Anterior cingulate cortex (tissue), 58 donors: ENCODE measurements at places on chromosomes 5 and 9.

DNA sequence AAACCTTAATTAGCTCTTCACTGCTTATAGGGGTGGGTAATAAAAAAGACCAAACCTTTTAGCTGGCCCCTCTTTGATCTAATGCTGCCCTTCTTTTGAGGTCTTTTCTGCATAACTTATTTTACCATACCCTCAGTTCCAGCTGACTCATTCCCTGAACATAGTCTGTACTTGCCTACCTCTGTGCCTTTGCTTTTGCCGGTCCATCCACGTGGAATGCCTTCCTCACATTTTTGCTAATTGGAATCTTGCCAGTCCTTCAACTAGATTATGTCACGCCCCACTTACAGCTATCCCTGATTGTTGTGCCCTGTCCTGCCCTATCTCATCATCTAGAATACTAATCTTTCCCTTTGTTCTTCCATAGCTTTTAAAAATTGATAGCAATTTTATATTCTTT lies 44.2 kb downstream of the FAF2 start:
- DNase-seq, result no peak

GRCh38 chr5:139470821-139471300 lies at the start of gene SMIM33:
SMIM33 (plus strand) TSS chr5:139471004; CDS start chr5:139471122, 118 bp downstream.
- no peak for DNase-seq

GRCh38 chr9:104746798-104747197 lies 685 bp upstream of the NIPSNAP3A start:
- DNase-seq, result no peak

- DNase-seq, result no peak
Observed at GRCh38 chr9:99241106-99241505, 19.0 kb downstream of the SEC61B start.

- no peak for DNase-seq
Observed at GRCh38 chr9:82511626-82512025, 523.1 kb downstream of the SPATA31D1 start.

DNA sequence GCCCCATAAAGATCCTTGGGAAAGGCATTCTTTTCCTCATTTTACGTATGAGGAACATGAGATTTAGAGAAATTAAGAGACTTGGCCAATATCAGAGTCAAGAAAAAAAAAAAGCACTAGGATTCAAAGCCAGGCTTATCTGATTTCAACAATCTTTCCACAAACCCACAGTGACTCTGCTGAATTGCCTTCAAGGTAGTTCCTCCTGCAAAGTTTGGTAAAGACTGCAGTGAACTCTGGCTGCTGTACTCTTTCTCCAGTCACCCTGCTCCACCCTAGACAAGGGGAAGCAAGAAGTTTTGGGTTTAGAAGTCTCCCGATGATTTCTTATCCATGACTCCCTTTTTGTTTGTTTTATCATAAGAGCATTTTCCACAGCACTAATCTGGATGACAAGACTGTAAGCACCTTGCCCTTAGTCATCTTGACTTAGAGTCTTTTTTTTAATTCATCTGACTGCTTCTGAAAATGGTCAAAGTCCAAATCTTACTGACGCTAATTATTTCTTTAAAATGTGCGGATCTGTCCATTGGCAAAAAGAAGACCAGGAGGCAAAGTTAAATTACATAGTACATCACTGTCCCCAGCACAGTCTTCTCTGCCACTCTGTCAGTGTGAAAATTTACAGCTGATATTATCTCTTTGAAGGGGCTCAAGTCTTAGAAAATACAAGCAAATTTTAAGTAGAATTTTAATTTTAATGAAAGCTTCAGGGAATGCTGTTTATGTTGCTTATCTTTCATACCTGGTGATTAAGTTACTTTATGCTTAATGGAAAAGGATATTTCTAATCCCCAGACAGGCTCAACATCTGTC lies 180.1 kb downstream of the TTLL11 start:
- no peak for DNase-seq

- DNase-seq, result no peak
Observed at GRCh38 chr9:16246785-16247184, 623.7 kb downstream of the BNC2 start.

GRCh38 chr5:79792463-79792862 lies 102.8 kb downstream of the CMYA5 start:
- DNase-seq, result no peak

- no peak for DNase-seq
Observed at GRCh38 chr9:82331079-82331478, 342.5 kb downstream of the SPATA31D1 start.

- DNase-seq, result no peak
Observed at GRCh38 chr9:12224449-12224848, 468.7 kb upstream of the TYRP1 start.

DNA sequence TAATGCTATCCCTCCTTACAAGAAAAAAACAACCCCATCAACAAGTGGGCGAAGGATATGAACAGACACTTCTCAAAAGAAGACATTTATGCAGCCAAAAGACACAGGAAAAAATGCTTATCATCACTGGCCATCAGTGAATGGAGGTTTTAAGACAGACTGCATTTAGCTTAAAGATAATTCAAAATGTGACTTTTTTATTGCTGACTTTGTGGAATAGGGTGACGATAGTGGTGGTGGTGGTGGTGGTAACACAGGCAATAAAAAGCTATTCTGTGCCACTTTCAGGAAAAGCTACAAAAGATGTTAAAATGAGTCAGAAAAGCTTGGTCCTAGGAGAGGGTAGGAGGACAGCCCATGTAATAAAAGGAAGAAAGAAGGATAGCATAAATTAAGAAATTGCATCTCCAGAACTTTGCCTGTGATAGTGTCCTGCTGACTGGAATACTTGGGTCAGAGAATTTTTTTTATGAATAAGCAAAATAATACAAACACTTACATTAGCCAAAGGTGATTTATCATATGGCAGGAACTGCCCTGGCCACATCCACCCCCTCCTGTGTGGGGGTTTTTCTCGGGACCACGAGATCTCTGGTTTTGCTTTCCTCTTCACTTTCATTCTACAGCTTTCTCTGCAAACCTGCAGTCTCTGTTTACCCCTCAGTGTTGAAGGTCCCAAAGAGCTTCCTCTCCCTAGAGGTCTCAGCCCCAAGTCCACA lies 186.7 kb downstream of the DRD1 start:
- DNase-seq, result no peak

GRCh38 chr9:137055385-137056364 lies 1.8 kb upstream of the ENTPD2 start:
- DNase-seq, result peak; percentile 89

GRCh38 chr9:81633952-81634854 lies 55.1 kb downstream of the TLE1 start:
- no peak for DNase-seq

GRCh38 chr9:88006511-88007290 lies 32.4 kb upstream of the CDK20 start:
- DNase-seq, result no peak

GRCh38 chr5:126924331-126925033 lies 105.9 kb downstream of the MARCHF3 start:
- DNase-seq, result no peak

DNA sequence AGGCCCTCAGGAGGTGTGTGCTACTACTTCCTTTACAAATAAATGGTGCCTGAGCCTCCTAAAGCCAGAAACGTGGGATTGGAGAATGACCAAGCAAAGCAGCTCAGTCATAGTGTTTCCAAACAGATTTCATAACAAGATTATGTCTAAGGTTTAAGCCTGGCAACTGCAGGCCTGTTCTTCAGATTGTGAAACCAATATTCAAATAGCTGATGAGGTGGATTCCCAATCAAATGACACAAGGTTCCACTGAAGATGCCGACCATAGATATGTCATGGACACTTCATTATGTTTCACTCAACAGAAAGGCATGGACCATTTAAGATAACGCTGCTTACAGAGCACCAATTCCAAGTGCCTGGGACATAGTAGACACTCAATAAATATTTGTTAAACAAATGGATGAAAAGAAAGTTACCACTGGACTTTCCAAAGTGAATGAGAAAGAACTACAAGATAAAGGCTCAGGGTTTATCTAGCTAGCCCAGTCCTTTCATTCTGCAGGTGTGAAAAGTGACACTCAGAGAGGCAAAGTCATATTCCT lies 189.5 kb downstream of the ACTL7B start:
- no peak for DNase-seq

- no peak for DNase-seq
Observed at GRCh38 chr5:143819716-143820115, 7.8 kb downstream of the HMHB1 start.

DNA sequence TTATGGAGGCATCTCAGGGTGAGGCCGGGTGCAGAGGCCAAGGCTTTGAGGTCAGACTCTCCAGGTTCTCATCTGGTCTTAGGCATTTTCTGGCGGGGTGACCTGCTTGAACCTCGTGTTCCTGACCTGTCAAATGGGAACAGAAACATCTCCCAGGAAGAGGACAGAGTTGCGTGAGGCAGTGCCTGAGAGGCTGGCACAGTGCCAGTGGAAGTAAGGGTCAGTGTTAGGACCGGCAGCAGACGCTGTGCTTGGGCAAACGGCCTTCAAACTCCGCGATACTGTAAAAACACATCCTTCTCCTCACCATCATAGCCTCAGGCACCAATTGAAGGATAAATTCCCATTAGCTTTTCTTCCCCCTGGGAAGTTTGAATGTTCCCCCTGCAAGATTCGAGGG lies 55.6 kb upstream of the FCN2 start:
- no peak for DNase-seq

GRCh38 chr5:178234750-178235587 lies 2.4 kb upstream of the PHYKPL start:
- peak; percentile 64 for DNase-seq

- no peak for DNase-seq
Observed at GRCh38 chr9:103301051-103301450, 305.9 kb downstream of the CYLC2 start.

DNA sequence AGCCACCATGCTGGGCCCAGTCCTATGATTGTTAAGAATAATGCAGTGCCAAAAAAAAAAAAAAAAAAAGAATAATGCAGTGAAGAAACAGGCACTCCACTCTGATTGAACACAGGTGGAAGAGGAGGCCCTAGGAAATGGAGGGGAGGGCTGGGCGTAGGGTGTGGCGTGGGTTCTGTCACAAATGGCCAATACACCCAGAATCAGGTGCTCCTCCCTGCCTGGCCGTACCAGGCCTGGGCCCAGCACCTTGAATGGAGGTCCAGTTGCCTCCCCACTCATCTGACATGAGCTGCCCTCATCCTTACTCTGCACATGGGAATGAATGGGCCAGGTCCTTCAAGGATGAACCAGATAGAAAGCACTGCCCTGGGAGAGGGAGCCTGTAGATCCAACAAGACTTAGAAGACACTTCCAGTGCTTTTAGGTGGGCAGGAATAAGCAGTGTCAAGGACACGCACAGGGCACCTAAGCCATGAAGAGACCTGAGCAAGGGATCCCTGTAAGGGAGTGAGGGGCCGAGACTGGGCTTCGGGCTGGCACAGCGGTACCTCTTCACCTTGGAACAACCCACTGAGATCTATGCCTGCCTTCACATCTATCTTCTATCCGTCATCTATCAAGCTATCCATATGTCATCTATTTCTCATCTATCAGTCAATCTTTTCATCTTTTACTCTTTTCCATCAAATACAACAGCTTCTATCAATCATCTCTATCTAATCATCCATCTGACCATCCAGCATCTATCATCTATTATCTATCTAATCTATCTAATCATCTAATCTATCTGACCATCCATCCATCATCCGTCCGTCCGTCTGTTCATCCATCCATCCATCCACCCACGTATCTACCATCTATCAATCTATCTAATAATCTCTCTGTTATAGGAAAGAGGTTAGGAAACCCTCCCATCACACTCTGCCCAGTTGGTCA lies 15.9 kb downstream of the NINJ1 start:
- DNase-seq, result no peak
